ENCODE measurements at places on chromosomes 4 and X. TPM values are rescaled to one million over a fixed set of nuclear protein-coding genes. Genes with fewer than 3 reads are reported as not detected.

CHRDL1 gene
- total RNA-seq, result 1.2 TPM

NAA10 gene
- 167 TPM for total RNA-seq

ADGRL3 gene
- not detected for total RNA-seq

APLN gene
- 0.19 TPM for total RNA-seq

SMARCA1 gene
- 48.5 TPM for total RNA-seq

BMX gene
- total RNA-seq, result not detected

CACNA1F gene
- not detected for total RNA-seq

SLC25A53 gene
- total RNA-seq, result 4.4 TPM

AFF2 gene
- total RNA-seq, result 0.10 TPM

DNA sequence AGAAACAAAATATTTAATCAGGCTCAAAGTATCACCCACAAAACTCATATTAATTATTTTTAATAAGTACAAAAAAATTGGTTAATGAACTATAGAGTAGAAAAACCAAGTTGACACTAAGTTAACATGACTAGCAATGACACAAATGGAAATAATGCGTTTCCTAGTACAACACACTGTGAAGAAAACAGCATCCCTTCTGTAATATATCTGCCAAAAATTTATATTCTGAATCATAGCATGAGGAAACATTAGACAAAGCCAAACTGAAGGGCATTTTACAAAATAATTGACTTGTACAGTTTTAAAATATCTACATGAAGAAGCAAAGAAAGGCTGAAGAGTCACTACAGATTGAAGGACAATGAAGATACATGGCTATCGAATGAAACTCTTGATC is 477.6 kb upstream of the INTU start:
- no peak for DNase-seq

GRCh38 chrX:7139202-7140081 is 8.1 kb upstream of the STS start:
- no peak for DNase-seq

DNA sequence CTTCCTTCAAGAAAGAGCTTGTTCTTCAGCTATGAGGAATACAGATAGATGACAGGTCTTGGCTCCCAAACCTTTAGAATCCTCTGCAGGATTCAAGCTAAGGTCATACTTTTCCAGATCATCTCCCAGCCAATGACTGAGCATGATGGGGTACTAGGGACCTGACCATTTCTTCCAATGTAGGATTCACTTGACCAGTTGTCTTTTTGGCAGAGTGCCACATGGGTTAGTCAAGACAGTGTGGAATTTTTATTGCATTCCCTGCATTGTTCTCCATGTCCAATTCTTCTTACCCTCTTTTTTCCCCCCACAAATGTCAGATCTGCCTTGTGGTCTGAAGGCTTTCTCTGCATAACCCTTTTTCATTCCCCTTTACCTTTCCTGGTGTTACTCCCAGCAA is 99.5 kb downstream of the CCSER1 start:
- no peak for DNase-seq

DNA sequence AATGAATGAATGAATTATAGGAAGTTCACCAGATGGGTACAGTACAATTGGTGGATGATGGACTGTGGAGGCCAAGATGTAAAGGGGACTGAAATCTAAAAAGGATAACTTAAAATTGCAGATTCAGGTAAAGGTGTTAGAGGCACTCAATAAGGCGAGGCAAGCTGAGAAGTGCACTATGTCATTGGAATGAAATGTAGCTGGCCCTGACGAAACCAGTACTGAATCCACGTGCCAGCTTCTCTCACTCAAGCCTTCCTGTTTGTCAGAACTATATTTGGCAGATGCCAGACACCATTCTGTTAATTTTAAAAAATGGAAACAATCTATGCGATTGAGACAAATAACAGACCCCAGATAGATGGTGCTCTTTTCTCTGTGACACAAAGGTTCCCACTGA is 1039.1 kb upstream of the TENM3 start:
- DNase-seq, result no peak

GRCh38 chrX:48934581-48935300 is 15.9 kb upstream of the PIM2 start:
- no peak for DNase-seq

GRCh38 chr4:24303926-24304325 is 280.4 kb downstream of the DHX15 start:
- no peak for DNase-seq

DNA sequence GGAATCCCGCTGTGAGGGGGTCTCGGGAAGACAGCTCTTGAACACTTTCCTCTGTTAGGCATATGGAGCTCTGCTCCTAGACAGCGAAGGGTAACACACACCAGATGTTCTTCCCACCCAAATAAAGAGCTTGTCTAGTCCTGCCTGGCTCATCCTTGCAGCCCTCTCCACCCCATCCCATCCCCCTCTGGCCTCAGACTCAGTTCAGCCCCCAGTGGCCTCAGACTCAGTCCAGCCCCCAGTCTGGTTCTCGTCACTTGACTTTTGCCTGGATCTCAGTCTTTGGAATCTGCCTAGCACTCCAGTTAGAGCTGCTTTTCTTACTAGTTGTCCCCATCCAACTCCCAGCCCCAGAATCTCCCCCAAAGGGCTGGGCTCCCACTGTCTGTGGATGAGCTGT is 14.9 kb downstream of the RAB33A start:
- DNase-seq, result no peak

GRCh38 chr4:2357821-2358745 is 60.4 kb downstream of the ZFYVE28 start:
- DNase-seq, result no peak

GRCh38 chr4:7632341-7632740 is 197.6 kb upstream of the PSAPL1 start:
- no peak for DNase-seq

GRCh38 chr4:76622126-76622525 is 187.1 kb downstream of the SHROOM3 start:
- no peak for DNase-seq

DNA sequence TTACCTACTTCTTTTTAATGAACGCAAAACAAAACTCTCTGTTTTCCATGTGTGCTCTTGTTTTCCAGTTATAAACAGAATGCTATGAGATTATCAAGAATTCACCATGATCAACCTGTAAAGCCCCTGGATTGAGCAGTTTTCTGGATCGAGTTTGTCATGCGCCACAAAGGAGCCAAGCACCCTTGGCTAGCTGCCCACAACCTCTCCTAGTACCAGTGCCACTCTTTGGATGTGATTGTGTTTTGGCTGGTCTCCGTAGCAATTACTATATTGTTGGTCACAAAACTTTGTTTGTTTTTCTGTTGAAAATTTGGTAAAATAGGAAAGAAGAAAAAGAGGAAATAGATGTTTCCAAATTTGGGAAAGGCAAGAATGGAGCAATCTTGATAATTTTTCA is 51.1 kb downstream of the UGT2B7 start:
- no peak for DNase-seq

DNA sequence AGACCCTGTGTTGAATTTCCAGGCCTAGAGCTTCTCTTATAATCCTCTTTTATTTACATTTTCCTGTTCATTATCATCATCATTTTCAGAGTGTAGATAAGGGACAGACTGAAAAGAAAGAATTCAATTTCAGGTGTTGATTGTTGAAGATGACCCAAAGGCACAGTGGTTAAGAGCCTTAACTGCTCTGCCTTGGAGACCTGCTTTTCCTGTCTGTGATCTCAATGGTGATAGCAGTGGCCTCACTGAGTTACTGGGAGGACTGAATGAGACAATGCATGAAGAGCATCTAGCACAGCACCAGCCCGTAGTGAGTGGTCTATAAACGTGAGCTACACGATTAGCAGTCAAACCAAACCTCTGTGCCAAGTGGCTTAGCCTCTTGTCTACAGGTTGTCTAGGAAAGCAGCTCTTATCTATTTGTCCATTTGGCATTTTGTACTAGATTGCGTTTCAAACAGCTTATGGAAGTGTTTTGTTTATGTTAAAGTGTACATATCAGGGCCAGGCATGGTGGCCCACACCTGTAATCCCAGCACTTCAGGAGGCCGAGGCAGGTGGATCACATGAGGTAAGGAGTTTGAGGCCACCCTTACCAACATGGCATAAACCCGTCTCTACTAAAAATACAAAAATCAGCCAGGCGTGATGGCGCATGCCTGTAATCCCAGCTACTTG is 41.5 kb downstream of the SETD7 start:
- DNase-seq, result no peak

- no peak for DNase-seq
These were observed 77.4 kb downstream of the MBNL3 start for GRCh38 chrX:132411310-132411977.

- peak; percentile 86 for DNase-seq
These were observed 8.5 kb upstream of the AKAP17A start for GRCh38 chrX:1582686-1583437.

DNA sequence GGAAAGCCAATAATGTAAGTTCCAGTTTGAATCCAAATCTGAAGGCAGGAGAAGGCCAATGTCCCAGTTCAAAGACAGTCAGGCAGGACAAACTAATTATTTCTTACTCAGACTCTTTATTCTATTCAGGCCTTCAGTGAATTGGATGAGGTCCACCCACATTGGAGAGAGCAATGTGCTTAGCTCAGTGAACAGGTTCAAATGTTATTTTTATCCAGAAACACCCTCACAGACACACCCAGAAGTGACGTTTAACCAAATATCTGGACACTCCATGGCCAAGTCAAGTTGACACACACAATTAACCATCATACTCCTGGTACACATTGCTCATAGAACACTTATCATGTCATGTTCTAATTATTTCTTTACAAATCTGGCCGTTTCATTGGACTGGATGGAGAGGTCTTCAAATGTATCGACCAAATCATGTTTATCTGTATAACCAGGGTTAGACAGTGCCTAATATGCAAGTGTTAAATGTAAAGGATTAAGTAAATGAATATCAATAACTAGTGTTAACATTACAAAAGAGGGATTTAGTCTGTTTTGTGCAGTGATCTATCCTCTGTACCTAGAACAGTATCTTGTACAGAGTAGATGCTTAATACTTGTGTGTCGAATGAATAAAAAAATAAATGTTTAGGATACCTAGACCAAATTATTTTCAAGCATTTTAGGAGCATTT is 27.1 kb upstream of the XK start:
- DNase-seq, result no peak

- no peak for DNase-seq
These were observed 195.8 kb downstream of the PDHA2 start for GRCh38 chr4:96035727-96036126.

DNA sequence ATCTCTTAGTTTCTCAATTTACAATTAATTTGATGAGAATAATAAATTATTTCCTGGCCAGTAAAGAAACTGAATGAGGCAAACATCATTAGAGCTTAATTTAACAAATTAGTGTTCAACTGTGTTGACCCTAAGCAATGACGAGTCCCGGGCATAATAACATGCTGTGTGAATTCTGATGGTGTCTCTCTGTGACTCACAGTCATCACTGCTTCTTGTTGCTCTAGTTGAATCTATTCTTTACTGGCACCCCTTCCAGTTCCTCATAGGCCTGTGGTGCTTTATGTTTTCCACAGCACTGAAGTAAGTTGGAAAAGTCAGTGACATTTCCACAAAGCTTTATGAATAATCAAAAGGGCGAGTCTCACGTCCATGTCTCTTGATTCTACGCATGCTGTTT is 57.7 kb upstream of the SLC7A11 start:
- no peak for DNase-seq

GRCh38 chr4:4480205-4480604 is 61.6 kb downstream of the STX18 start:
- DNase-seq, result no peak

DNA sequence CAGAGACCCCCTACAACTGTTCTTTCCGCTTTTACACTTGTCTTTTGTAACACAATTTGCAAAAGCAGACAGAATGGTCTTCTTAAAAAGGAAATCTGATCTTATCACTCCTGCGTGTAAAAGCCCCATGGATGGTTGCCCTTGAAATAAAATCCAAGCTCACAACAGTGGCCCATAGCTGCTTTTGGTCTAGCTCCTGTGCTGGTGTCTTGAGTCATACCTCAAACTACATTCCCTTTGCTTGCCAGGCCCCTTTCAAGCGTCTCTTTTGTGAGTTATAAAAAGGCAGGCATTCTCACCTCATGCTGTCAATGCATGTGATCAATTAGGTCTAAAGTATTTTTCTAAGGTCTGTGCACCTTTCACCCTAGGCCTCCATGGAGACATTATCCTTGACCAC is 27.6 kb downstream of the HPGD start:
- DNase-seq, result no peak

DNA sequence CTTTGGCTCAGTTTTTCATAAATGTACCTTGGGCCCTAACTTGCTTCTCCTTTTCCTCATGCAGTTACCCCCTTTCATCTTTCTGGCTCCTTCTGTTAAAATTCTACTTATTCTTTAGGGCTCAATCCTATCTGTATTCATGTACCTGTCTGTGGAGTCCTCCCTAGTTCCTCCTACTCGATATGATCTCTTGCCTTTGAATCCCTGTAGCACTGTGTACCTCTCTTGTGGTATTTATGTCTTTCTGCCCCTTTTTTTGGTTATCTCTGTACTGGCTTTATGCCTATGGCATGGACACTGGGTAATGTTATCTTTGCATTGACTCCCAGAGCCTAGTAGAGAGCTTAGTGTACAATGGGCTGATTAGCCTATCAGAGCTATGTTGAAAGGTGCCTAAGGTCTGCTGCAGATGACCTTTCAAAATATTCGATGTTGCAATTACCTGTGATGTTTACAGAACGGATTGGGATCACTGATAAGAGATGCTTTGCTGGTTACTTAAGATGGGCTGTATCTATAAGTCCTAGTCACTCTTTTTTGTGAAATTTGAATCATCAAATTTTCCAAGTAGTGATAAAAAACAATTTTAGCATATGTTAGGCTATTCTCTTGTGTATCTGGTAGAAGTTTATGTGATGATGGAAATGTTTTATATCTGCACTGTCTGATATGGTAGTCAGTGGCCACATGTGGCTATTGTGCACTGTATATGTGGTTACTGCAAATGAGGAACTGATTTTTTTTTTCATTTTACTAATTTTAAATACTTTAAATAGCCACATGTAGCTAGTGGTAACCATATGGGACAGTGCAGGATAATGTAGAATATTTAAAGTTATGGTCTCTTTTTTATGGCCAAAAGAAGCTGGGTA is 33.5 kb downstream of the TMEM164 start:
- no peak for DNase-seq

DNA sequence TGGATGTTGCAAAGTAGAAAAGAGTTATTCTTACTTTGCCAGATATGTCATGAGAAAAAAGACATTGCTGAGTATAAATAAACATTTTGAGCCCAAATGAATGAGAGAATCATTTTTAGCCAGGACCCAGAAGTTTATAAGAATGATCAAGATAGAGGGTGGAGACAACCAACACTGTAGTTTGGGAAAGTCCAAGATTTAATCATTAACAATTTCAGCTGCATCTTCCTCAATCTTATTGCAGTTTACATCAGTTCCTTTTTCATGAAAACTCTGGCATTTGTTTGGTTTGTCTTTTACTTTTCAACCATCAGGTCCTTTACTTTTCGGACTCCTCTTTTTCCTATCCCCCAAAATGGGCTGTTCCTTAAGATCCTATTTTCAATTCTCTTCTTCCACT is 645.9 kb downstream of the ANKRD50 start:
- no peak for DNase-seq

GRCh38 chr4:111330786-111331185 is 707.9 kb upstream of the PITX2 start:
- DNase-seq, result no peak
